SK-N-MC (cell line): ENCODE measurements at places on chromosomes 12 and 14.

- DNase-seq: no peak
Measured at GRCh38 chr12:60849723-60850122, 1253.9 kb downstream of the SLC16A7 start.

- DNase-seq: no peak
Measured at GRCh38 chr12:9669534-9669933, at the start of gene CLEC2D. TSS of gene CLEC2D (plus strand) at chr12:9669713. CDS start at chr12:9669735, 22 bp downstream.

DNA sequence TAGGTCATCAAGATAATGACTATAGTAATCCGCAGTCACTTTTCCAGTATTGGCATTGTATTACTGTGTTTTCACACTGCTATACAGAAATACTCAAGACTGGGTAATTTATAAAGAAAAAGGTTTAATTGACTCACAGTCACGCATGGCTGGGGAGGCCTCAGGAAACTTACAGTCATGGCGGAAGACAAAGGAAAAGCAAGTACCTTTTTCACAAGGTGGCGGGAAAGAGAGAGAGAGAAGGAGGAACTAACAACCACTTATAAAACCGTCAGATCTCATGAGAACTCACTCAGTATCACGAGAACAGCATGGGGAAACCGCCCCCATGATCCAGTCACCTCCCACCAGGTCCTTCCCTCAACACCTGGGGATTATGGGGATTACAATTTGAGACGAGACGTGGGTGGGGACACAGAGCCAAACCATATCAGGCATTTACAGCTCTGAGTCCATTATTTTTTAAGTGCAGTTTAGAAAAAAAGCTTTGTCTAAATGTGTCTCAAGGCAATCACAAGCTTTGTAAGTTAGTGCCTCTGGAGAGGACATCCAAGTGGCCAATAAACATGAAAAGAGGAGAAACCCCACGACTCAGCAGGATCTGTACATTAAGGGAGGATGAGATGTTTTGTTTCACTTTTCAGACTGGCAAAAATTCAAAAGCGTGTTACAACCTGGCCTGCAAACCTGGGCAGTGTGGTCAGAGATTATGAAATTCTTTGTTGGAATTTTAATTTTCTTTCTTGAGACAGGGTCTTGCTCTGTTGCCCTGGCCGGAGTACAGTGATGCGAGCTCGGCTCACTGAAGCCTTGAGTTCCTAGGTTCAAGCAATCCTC is 82.0 kb downstream of the DNAH10 start:
- DNase-seq: no peak

DNA sequence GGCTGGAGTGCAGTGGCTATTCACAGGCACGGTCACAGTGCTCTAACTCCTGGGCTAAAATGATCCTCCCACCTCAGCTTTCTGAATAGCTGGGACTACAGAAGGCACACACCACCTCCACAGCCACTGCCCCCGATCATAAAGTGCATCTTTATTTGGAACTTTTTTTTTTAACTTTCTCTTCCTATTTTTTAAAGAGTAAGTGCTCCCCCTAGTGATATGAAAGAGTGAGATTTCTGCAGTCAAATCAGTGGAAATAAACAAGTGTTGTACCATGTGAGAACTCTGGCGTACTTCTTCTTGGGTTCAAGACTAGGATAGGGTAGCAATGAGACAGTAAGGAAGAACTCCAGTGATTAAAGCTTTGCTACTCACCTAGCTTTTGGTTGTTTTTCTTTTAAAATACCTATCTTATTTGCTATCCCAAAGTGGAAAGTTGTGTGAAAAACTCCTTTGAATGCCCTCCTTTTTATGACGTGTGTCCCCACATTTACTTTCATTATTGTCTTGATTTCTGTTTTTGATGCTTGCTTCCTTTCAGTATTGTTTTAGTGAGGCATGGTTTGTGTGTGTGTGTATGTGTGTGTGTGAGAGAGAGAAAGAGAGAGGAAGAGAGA is 6.6 kb downstream of the PPP4R4 start:
- DNase-seq: peak; percentile 24

DNA sequence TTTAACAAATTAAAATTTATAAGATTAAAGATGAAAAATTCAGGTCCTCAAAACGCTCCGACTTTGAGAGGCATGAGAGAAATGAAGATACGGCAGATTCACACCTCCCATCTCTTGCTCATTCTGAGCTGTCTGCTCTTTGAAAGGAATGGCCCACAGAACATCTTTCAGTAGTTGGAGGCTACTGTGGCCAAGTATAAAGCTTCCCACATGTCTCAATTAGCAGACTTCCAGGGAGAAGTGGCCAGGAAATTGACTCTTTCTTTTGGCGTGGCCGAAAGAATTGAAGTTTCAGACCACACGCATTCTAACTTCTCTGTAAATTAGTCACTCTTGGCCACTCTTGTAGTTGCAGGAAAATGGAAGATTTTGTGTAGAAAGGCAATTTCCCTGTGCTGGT is 129.2 kb downstream of the DIP2B start:
- DNase-seq: no peak

- DNase-seq: no peak
Measured at GRCh38 chr12:1926251-1926657, 7.8 kb upstream of the CACNA2D4 start.

GRCh38 chr14:54922598-54922997 is 20.0 kb upstream of the GCH1 start:
- DNase-seq: no peak

DNA sequence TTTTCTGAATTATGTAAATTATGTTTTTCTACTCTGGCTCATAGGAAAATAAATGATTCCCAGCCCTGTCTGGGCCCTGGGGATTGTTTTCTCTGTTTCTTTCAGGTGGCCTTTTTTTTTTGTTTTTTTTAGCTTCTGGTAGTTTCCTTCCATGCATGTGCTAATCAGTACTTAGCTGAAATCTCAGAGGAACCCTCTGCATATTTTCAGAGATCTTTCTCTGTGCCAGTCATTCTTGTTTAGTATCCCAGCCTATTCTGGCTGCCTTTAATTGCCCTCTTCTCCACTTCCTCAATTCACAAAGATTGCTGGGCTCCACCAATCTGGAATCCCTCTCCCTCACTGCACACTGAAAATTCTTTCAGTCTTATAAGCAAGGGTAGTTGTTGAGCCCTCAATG is 46.9 kb downstream of the CNOT2 start:
- no peak for DNase-seq

DNA sequence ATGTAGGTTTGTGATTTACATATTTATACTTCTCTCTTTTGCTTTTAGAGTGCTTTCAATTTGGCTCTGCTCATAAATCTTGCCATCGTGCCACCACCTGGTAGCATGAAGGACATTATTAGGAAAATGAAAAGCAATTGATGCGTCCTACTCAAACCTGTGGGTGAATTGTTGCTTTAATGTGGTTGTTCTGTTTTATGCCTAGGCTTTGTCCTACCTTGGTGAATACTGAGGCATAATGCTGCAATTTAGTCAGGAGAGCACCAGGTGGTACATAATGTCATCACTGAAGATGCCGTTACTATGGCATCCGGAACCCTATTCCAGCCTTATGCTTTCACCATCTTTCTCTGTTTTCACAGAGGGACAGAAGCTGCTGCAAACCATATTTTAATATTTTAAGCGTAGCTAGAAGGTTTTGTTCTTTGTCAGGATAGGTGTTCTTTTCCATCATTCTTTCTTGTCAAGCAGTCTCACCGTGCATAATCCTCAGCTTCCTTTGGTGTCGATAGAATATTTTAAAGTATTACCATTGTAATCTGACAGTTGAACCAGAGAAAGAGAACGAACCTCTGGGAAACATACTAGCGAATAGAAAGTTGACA is 68.5 kb upstream of the PKP2 start:
- no peak for DNase-seq

GRCh38 chr14:101010835-101011234 is 107.3 kb upstream of the RTL1 start:
- no peak for DNase-seq

- no peak for DNase-seq
Measured at GRCh38 chr12:122949816-122950675, 16.2 kb downstream of the ABCB9 start.
